ENCODE measurements at places on chromosomes 4 and X.

- no peak for DNase-seq
Observed at GRCh38 chrX:25300994-25301393, 285.2 kb upstream of the ARX start.

GRCh38 chrX:110097920-110098319 is 95.0 kb downstream of the TMEM164 start:
- peak; percentile 44 for DNase-seq

DNA sequence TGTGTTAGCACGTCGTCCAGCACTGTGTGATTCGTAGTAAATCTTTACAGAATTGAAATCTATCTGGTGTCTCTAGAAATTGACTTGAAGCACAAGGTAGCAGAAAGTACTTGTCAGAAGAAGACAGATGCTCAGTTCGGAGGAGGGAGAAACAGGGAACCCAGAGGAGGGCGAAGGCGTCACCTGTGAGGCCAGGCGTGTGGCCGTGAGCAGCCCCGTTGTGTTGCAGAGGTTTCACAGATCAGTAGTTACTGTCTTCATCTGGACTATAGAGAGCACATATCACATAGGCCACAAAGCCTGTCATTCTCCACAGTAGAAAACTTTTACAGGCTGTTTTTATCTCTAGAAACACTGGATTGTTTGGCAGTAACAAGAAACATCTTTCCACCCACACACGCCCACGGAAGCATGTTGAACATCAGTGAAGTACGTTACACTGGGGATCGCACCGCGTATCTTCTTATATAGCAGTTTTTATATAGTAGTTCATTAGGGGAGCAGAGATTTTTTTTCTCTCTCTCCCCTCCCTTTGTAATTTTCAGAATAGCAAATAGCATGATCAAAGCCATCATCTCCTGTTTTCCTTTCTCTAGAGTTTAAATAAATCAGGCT is 48.1 kb upstream of the TLR3 start:
- no peak for DNase-seq

GRCh38 chr4:107896158-107896645 is 35.1 kb upstream of the CYP2U1 start:
- DNase-seq = no peak

DNA sequence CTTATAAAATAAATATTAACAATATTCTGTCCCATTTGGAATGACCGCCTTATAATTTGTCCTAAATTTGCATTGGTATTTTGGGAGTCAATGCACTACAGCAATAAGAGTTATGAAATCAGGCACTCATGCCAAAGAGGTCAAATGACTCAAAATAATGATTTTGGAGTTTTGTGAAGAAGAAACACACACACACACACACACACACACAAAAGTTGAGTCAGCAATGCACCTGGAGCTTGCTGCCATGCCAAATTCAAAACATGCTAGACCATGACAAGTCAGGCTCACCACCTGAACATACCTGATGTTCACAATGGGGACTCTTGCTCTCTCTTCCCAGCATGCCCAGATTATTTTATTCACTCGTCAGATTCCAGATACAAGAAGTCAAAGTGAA is 56.7 kb downstream of the PROM1 start:
- DNase-seq = no peak

DNA sequence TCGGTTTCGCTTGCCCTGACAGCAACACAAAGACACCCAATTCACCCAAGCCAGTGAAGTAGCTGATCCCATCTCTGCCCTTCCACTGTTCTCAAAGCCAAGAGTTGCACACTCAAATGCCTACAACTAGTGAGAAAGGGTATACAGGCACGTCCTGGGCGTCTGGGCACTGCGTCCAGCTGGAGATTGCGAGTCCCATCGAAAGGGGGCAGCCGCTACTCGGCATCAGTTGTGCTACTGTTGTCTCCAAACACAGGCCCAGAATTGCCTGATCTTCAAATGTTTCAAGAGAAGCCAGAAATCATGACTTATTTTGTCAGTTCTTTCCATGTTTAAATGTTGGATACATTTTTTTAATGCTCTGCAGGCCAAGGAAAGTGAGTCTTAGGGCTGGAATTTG is 487.8 kb downstream of the BCOR start:
- DNase-seq = no peak

All from NCI-H1105 (cell line).